ENCODE measurements at places on chromosomes 16 and 17.
A peak's percentile ranks its signal among the peaks of the same experiment; 100 is the strongest.

DNA sequence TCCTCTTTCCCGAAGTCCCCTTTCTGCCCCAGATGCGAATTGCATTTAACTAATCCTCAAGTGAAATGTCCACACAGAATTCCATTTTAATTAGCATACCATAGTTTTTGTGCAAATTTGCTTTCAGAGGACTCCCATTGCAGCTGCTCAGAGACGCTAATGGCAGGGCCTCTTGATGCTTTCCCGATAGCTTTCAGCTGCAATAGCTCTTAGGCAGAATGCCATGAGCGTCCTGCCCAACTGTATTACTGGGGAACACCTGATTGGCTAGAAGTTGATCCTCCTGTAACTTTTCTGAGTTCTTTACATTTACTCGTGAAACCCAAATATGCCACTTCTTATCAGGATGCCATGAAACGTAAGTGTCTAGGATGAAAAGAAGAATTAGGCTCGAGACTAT is 203.0 kb downstream of the UTP18 start:
- DNase-seq = no peak

- peak; percentile 91 for DNase-seq
Measured at GRCh38 chr16:76583466-76583865, 306.3 kb downstream of the CNTNAP4 start.

- DNase-seq = peak; percentile 99
Measured at GRCh38 chr16:57639172-57639887, 10.9 kb downstream of the ADGRG1 start.

- no peak for DNase-seq
Measured at GRCh38 chr17:61511480-61512182, 59.4 kb downstream of the TBX4 start.

DNA sequence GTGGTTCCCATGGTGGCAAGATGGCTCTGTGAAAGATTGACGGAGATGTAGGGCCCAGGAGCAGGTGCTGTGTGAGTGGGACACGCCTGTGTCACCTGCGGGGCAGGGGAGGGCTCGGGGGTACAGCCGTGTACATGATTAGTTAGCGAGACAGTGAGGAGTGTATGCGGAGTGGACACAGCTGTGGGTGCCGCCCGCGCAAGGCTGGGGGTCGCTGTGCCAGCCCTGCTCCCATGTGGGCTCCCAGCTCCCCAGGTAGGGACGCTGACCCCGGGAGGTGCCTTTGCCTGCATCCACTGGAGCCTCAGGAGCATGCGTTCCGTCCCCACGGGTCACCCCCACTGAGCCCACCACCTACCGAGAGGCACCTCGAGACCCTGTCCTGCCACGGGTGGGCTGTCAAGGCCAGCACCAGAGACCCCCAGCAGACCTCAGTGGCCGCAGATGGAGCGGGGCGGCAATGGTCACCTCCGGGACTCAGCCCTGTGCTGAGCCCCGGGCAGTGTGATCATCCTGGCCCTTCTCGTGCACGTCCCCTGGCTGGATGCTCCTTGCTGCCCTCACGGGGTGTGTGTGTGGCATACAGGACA is 7.4 kb downstream of the CAPN15 start:
- no peak for DNase-seq

GRCh38 chr17:50147841-50148225 is 2.6 kb downstream of the PPP1R9B start:
- DNase-seq = no peak

GRCh38 chr16:57185446-57185944 is 344 bp downstream of the PSME3IP1 start:
- peak; percentile 65 for DNase-seq
